ENCODE measurements at places on chromosomes 6 and 20.

DNA sequence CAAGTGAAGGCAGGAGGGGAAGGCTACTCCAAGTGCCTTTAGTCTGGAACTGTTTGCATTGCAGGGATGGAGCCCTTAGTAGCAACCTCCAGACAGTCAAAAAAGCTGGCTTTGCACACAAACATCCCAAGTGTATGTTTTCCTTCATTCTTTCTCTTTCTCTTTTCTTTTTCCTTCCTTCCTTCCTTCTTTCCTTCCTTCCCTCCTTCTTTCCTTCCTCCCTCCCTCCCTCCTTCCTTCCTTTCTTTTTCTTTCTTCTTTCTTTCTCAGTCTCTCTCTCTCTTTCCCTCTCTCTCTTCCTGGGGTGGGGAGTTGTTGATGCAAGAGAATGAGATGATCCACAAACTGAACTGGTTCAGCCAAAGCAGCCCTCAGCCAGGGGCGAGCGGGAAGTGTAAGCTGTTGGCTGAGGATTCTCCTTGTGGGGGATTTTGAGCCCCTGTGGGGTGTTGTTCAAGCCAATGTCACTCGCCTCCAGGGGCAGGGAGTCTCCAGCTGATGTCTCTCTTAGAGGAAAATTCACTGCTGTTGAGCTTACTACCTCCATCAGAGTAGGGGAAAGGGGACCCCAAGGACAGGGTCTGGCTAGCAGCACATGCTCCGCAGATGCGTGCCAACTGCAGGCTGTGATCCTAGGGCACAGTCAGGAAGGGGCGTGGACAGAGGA lies 11.7 kb downstream of the RSPO4 start:
- no peak for DNase-seq

- no peak for DNase-seq
Measured at GRCh38 chr20:32976746-32977145, 27.5 kb downstream of the SUN5 start.

DNA sequence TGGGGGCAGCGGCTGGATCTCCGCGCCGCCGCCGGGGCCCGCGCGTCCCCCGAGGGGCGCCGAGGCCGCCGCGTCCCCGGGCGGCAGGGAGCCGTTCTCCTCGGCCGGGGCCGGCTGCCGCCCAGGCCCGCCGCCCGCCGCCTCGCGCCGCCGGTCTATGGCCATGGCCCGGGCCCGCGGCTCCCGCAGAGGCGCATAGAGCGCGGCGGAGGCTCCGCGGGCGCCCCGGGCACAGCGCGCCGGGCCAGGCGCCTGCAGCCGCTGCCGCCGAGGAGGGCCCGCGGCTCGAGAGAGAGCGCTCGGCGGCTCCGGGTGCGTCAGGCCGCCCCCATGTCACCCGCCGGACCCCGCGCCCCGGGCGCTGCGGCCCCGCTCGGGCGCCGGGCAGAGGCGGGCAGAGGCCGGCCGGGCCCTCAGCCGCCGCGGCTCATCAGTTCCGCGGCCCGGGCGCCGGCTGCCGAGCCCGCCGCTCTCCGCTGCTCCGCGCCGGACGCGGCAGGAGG lies 404 bp downstream of the SLC22A23 start:
- no peak for DNase-seq

DNA sequence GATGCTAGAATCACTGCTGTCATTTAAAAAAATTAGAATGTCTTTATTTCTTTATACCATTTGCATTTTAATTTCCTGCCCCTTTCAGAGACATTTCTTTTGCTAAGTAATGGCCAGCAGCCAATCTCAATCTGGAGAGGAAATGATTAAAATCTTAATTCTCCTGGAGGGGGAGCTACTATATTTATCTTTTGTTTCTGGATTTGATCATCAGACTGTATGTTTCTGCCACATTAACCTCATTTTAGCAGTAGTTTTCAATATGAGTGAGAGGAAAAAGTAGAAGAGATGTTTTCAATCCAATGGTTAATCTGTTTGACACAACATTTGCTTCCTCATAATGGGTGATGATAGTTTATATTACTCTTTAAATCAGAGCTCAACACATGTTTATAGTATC lies 138.0 kb downstream of the FUT9 start:
- no peak for DNase-seq

- DNase-seq = no peak
Measured at GRCh38 chr6:146389740-146390139, 153.9 kb upstream of the RAB32 start.

- no peak for DNase-seq
Measured at GRCh38 chr6:37663019-37663810, 34.5 kb downstream of the MDGA1 start.

- DNase-seq = peak; percentile 29
Measured at GRCh38 chr6:17393892-17394631, 667 bp downstream of the CAP2 start.

DNA sequence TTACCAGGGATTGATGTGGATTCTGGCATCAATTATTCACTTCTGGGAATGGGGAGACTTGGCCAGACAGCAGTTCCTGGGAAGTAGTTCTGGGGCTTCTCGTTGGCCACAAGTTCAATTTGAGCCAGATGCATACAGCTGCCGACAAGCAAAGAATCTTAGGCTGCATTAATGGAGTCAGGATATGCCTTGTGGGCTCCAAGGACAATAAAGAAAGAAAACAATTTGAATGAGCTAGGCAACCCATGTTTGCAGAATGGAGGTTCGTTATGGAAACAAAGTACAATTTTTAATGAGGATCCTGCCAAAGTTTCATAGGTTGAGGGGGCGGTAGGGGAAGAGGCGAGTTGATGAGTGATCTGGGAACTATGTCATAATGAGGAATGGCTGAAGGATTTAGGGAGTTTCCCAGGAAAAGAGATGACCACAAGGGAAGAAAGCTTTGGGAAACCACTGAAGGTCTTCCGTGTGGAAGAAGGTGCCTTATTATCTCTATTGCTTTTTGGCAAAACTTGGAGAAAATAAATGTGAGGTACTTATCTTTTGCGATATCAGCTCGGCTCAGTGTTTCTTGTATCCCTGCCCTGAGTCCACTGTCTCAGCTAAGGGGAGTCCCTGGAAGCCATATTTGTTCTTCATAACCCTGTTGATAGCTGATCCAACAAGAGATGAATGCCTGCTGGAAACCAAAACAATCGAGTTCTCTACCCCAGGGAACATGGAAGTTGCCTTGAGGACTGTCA lies 181.0 kb upstream of the ZNF217 start:
- no peak for DNase-seq

- DNase-seq = no peak
Measured at GRCh38 chr6:141618180-141618581, 514.5 kb upstream of the GJE1 start.

DNA sequence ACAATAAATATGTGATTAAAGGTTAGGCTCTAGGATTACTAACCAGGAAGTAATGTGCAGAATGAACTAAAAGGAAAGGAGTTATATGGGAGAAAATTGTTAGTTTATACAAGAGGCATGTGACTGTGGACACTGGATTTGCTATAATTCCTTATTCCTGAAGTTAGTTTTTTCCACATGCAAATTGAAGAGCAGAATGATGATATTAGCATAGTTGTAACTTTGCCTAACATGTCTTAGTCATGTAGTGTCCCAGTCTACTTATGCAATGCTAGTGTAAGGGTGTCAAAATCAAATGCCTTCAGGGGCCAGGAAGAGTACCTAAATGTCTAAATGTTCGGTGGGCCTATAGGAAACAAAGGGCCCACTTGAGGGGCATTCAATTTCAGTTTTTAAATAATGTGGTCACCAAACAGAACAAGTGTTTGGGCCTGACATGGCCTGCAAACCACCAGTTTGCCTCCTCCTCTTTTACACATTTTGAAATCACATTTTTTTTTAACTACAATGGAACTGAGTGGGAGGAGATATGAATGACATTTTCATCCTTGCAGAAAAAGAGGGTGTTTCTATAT lies 28.0 kb upstream of the CEP85L start:
- DNase-seq = no peak

DNA sequence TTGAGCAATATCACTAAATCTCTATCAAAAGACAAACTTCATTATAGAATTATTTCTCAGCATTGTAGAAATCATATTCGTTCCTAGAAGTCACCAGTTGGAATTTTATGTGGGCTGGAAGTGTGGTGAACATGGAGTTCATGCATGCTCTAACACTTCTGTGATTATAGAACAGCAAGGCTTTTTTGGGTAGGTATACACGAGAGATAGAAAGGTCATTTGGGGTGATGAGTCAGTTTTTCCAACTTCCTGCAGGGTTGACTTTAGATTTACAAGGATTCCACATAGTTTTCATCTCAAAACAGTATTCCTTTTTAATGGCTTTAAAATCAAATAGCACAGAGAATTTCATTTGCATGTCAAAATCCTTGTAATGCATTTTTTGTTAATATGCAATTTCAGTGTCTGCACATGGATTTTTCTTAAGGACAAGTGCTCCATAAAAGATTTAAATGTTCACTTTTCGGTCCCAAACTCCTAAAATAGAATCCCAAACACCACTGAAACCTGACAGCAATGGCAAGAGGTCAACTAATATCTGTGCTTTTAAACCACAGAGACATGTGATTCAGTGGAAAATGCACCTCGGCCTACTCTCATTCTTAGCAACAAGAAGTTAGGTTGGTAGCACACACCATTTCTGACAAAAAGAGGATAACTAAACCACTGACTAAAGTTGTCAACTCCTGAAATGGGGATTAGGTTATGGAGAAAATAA lies 211.0 kb downstream of the MOXD1 start:
- DNase-seq = no peak

GRCh38 chr6:90175627-90176538 lies 120.8 kb downstream of the BACH2 start:
- no peak for DNase-seq

DNA sequence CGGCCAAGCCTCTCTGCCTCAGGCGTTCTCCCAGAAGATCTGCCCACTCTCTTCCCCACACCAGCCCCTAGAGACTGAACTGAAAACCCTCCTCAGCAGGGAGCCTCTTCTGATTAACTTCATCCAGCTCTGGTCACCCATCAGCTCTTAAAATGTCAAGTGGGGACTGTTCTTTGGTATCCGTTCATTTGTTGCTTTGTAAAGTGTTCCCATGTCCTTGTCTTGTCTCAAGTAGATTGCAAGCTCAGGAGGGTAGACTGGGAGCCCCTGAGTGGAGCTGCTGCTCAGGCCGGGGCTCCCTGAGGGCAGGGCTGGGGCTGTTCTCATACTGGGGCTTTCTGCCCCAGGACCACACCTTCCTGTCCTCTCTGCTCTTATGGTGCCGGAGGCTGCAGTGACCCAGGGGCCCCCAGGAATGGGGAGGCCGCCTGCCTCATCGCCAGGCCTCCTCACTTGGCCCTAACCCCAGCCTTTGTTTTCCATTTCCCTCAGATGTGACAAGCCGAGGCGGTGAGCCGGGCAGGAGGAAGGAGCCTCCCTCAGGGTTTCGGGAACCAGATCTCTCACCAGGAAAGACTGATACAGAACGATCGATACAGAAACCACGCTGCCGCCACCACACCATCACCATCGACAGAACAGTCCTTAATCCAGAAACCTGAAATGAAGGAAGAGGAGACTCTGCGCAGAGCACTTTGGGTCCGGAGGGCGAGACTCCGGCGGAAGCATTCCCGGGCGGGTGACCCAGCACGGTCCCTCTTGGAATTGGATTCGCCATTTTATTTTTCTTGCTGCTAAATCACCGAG lies 14.2 kb downstream of the VEGFA start:
- no peak for DNase-seq

- DNase-seq = no peak
Measured at GRCh38 chr20:2701671-2702081, 9.1 kb downstream of the EBF4 start.

GRCh38 chr6:26202811-26203583 lies 115.8 kb downstream of the HFE start:
- no peak for DNase-seq

DNA sequence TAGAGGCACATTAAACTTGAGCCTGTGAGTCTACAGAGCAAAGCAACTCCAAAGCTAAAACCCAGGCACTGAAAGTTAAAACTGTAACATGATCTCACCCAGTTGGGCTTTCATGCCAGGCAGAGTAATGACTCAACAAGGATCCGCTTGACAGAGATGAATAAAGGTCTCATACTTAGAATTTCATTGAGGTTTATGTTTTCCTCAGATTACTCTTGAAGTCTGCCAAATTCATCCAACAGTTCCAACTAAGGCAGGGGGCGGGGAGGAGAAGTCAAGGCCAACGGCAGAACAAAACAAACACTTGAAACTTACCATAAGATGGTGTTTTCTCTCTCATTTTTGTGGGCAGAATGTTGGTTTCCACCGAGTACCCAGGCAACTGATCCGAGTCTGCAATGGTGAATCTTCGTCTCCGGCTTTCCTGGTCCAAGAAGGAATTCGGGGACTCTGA lies 54.0 kb upstream of the IPCEF1 start:
- no peak for DNase-seq

DNA sequence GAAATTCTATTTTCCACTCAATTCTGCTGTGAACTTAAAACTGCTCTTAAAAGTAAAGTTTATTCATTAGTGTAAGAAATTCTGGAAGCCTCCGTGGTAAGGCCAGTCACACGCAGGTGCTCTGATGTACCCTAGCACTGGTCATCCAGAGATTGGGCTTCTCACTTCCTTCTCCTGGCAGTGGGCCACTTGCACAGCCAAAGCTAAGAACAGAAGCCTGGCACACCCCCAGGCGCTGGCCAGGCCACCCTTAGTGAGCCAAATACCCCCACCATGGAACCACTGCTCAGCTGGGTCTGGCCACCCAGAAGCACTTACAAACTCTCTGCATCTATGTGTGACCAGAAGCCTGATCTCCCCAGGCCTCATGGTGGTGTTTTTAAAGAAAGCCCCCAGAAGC lies 35.3 kb upstream of the ARFGEF2 start:
- DNase-seq = no peak

DNA sequence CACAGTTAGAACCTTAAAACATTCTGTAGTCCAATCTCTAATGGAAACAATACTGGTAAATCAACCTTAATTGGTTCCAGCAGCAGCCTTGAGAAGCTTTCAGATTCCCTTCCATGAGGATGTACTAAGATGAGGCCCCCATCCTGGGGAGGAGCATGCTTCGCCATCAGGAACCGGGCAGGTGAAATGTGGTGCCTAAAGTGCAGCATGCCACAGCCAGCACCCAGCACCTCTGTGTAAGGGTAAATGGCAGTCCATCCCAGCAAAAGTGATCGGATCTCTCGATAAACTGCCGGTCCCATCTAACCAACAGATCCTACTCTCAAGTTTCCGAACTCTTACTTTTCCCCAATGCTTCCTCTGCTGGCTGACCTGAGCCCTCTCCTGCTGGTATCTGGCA lies 166.3 kb upstream of the PDE10A start:
- DNase-seq = no peak

Measured in anterior cingulate cortex (tissue), 58 donors.